ENCODE measurements at places on chromosomes 7 and 10.
A peak's percentile ranks its signal among the peaks of the same experiment; 100 is the strongest.

DNA sequence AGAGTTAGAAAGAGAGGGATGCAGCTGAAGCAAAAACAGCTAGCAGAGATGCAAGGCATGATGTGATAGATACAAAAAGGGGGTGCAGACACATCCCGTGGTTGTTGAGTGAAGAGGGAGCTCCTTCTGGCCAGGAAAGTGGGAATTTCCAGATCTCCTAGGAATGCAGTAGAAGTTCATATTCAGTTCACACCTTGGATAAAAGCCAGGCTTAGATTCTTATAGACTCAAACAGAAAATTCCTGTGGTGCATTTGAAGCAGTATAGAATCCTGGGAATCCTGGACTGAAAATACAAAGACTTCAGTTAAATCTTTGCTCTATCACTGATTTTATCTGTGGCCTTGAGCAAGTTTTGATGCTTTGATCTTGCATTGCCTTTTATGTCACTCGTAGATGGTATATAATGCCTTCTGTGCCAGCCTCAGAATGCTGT is 33.9 kb downstream of the SGPL1 start:
- DNase-seq = no peak

DNA sequence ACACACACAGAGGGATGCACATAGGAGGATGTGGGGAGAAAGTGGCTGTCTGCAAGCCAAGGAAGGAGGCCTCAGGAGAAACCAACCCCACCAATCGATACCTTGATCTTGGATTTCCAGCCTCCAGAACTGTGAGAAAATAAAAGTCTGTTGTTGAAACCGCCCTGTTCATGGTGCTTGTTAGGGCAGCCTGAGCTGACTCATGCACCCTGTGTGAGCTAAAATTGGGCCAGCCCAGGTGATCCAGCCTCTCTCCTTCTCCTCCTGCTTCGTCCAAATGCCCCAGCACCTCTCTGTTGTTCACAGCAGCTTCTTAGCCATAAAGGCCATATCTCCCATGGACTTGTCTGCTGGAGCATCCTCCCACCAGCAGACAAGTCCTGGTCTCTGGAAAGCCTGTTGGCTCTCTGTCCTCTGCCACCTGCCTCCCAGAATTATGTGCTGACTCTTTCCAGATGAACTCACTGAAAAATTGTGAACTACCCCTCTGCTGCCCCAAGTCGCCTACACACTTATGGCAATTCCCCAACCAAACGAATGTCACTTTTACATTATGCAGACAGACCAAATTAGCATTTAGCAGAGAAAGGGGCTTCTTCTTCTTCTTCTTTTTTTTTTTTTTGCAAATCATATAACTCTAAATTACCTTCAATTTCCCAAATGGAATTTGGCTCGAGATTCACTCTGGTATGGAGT is 30.2 kb upstream of the CARD11 start:
- DNase-seq = no peak

- DNase-seq = no peak
Measured at GRCh38 chr10:57696641-57697040, 571.1 kb downstream of the IPMK start.

GRCh38 chr10:63664341-63664885 is 143.2 kb downstream of the REEP3 start:
- DNase-seq = no peak

DNA sequence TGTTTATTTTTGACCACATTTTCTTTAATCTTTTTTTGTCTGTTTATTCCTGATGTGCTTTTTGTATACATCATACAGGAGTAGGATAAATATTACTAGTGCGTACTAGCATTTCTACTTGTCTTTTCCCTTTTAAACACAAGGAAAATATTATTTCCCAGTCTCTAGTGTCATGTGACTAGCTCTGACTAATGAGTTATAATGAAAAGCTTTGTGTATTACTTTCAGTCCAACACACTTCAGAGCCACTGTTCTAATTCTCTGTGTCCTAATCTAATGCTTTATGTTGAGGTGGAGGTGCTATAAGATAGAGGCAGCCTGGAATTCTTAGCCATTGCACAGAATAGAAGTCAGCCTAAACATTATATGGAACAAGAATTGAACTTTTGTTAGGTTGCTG is 65.0 kb upstream of the RAB18 start:
- no peak for DNase-seq

GRCh38 chr10:24963521-24964041 is 11.2 kb upstream of the PRTFDC1 start:
- DNase-seq = no peak

- DNase-seq = no peak
Measured at GRCh38 chr7:33698041-33698440, 207.3 kb upstream of the BMPER start.

GRCh38 chr7:85160223-85160622 is 26.6 kb downstream of the SEMA3D start:
- DNase-seq = no peak

GRCh38 chr7:107966711-107967110 is 36.2 kb downstream of the LAMB1 start:
- no peak for DNase-seq

DNA sequence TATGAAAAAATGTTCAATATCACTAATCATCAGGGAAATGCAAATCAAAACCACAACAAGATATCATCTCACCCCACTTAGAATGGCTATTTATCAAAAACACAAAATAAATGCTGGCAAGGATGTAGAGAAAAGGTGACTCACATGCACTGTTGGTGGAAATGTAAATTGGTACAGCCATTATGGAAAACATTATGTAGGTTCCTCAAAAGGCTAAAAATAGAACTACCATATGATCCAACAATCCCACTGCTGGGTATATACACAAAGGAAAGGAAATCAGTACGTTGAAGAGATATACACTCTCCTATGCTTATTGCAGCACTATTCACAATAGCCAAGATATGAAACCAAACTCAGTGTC is 50.2 kb downstream of the CDK1 start:
- no peak for DNase-seq

DNA sequence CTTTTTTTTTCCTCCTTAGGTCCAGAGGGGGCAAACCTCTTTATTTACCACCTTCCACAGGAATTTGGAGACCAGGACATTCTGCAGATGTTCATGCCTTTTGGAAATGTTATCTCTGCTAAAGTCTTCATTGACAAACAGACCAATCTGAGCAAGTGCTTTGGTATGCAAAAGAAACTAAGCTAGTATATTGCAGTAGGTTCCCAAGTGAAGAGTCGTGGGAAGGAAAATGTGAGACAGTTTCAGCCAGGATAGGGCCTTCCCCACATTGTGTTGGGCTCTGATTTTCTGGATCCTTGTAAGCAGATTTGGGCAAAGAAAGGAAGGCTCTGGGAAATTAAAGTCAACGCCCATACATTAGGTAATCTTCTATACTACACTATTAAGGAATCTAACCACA is 285.6 kb downstream of the USP6NL start:
- DNase-seq = no peak

- DNase-seq = no peak
Measured at GRCh38 chr10:27542812-27543211, 38.7 kb downstream of the RAB18 start.

DNA sequence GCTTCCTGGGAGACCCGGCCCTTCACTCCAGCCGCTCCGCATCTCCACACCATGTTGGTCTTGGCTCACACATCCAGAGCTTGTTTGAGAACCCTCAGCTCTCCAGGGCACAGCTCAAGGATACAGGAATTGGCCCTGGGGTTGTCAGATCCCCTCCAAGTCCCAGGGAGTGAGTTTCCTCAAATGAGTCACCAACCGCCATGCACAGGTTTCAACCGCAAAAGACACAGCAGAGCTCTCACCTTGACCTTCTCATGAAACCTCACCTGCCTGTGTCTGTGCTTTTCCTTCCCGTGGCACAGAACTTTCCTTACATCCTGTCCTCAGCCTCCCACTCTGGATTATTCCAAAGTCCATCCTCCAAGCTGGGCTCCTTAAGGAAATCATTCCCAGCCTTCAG is 20.6 kb downstream of the AZGP1 start:
- DNase-seq = no peak

GRCh38 chr7:54995610-54996363 is 23.0 kb upstream of the EGFR start:
- DNase-seq = peak; percentile 20

DNA sequence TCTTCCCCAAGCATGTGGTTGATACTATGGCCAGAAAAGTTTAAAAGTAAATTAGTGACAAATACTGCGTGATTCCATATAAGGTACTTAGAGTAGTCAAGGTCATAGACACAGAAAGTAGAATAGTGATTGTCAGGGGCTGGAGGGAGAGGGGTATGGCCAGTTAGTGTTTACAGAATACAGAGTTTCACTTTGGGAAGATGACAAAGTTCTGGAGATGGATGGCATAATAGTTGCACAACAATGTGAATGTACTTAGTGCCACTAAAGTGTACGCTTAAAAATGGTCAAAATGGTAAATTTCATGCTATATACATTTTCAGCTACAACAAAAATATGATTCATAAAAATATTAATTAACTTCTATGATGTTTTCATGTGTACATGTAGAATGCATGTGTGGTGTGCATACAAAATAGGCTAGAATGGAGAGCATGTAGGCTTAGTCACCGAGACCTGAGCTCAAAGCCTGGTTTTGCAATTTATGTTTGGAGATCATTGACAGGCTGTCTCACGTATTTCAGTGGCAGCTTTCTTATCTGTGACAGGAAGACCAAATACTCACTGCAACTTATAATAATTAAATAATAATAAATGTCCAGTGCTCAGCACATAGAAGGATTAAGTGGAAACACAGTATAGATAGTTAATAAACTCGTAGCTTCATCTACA is 625.6 kb downstream of the SUGCT start:
- DNase-seq = no peak

- no peak for DNase-seq
Measured at GRCh38 chr10:79256264-79256806, 90.9 kb upstream of the PPIF start.

DNA sequence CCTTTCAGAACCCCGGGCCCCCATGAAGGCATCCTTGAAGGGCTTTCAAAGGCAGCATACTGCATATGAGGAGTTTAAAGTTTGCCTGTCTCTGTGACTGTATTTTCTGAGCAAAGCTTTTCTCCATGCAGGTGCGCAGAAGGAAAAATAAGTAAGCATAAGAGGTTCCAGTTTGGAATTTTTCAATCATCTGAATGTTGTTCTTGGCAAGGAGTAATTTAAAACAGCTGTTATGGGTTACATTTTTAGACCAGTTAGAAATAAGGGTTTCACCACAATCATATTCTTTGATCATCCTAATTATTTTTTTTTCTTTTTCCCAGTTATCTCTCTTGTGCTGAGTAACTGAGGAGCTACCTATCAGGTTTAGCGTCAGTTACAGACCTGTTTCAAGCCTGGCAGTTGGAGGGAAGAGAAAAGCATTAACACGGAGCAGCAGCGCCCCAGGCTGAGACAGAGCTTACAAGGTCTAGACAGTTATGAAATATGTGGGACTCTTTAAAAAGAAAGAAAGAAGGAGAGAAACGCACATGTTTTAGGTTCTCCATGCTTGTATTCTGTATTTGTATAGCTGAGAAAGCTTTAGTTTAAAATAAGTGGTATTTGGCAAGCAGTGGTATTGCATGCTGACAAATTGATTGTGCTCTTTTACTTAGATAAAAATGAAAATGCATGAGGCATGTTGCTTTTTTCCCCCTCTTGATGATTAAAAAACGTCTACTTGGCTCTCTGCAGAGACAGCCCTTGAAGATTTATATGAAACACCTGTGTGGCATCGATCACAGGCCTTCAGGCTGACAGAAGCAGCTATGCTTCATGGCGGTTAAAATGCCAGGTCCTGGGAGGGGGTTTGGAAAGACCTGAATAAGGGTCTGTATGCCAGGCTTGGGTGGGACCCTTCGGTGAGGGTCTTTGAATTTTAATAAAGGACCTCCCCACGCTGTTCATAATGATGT is 157.6 kb downstream of the GRK5 start:
- DNase-seq = no peak

DNA sequence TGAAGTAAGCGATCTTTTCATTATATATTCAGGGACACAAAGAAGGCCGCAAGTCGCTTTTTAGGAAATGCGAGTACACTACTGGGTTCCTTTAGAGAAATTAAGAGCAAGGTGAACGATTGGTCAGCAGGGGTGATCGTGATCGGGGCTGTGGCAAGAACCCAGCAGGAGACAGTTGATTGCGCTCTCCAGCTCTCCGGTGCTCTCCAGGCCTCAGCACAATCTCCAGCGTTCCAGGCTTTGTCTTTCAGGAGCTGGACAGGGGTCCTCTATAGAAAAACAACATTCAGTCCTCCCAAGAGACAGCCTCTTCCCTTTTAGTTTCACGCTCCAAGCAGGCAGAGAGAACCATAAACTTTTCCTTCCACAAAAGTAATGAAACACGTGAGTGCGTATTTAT is 170.5 kb upstream of the KLF6 start:
- no peak for DNase-seq

- no peak for DNase-seq
Measured at GRCh38 chr7:45589915-45590678, 15.9 kb downstream of the ADCY1 start.

DNA sequence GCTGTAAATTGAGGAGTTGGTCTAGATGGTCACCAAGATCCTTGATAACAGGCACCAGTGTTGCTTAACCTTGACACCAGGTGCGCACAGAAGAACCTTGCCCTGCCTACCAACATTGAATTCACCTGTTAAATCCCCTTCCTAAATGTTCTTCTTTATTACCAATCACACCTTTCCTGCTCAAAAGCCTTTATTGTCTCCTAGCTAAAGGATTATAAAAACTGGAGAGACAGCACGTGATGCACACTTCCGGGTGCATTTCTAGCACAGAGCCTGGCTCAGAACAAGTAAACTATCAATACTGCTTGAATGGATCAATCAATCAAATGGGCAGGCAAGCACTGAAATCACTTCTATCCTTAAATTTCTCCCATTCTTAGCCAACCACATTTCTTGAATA is 56.3 kb downstream of the SVIL start:
- no peak for DNase-seq

- no peak for DNase-seq
Measured at GRCh38 chr7:24899905-24900304, 80.1 kb downstream of the OSBPL3 start.

DNA sequence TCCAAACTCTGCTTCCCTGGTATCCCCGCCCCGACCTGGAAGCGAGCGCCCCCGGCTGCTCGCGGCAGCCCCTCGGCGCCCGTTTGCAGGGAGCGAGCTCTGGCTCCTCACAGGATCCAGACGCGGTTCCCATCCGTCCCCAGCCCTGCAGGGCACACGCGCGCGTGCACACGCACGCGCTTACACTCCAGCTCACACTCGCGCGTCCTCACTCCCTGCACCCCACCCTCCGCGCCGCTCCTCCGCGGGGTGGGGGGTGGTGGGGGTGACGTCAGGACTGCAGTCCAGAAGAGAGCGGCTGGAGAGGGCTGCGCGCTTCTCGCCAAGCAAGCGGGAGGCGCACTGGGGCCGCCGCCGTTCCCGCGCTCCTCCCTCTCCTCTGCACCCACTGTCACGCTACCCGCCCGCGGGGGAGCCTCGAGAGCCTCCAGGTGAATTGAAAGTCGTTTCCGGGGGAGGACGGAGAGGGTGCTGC is 255.6 kb downstream of the OTUD1 start:
- no peak for DNase-seq

- DNase-seq = peak; percentile 26
Measured at GRCh38 chr10:79084012-79084971, 15.5 kb downstream of the ZMIZ1 start.

DNA sequence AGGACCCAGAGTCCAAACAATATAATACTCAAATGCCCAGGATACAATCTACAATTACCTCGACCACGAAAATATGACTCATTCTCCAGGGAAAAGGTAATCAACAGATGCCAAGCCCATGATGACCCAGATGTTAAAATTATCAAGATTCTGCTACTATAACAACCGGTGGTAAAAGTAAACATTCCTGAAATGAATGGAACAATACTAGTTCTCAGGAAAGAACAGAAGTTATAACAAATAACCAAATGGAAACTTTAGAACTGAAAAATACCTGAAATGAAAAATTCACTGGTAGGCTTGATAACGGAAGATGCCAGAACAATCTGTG is 34.1 kb upstream of the GUSB start:
- DNase-seq = no peak
